Cerebellar nuclear complex (tissue), 1 donor: ENCODE measurements at places on chromosomes 12 and 14.

GRCh38 chr12:100823963-100824362, 29.4 kb downstream of the ANO4 start:
- DNase-seq = no peak

DNA sequence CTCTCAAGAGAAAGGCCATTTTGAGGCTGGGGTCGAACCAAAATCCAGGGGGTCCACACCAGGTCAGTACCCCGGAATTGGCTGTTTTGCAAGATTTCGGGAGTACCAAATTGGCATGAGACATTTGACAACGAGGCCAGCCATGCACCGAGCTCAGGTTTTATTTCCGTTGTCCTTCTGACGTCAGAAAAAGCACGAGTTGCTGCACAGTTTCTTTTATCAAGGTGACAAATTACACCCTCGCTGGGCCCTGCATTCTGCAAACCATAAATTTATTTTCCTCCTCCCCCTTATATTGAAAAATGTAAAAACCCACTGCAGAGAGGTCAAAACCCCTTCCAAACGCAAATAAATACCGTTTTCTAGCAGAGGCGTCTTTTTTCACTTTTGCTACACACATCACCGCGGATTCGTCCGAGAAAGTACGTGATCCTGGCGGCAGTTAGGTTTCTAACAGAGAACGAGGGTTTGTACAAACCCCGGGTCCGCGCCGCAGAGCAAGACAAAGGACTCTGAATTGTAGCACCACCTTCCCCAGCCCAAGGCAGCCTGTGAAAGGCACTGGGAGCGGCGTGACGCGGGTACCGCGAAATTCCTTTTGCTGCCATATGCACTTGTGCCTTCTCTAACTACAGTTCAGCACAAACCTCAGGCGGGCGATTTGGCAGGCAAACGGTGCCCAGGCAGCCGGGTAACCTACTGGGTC, 1.8 kb downstream of the SLC38A1 start:
- no peak for DNase-seq

GRCh38 chr12:5480938-5481303, 49.0 kb downstream of the NTF3 start:
- DNase-seq = no peak

- no peak for DNase-seq
Observed at GRCh38 chr14:54343272-54344121, 53.3 kb upstream of the CDKN3 start.

DNA sequence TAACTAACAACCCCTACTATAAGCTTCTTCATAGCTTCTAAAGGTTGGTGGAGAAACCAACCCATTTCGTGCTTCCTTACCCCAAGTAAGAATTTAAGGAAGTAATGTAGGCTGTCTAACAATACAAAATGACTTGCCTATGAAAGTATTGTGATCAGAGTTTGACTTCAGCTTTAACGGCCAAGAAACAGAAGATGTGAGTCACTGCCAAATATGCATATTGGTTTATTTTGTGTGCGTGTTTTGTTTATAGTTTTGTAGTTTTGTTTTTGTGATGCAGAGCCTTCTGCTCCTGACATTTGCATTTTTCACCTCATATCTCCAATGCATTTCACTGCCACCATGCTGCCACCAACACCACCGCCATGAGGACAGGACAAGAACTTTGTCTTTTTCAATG, 146.0 kb downstream of the FBXL14 start:
- DNase-seq = no peak

DNA sequence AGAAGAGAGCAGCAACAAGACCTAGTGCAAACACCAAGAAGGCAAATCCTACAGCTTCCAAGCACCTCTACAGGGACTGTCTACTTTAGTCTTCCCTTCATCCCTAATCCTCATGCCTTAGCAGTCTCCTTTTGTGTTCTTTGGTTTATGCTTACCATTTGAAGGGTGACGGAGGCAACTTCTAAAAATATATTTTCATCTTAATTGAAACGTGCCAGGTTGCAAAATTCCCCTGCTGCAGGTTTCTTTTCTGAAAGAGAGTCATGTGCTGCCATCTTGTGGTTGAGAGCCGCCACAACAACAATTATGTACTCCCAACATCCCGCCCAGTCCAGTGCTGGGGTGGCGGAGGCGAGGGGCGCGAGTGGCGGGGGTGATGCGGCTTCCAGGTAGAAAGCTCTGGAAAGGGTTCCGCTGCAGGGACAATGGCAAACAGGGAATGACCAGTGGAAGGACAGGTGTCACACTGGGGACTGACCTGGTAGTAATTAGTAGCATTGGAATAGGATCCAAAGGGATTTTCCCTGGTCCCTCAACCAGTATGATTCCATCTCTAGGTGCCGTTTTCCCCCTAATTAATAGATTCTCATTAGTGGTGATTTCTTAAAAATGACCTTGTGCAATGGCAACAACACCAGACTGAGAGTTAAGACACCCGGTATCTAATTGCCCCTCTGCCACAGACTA, 80.3 kb upstream of the GNG2 start:
- DNase-seq = peak; percentile 30

- no peak for DNase-seq
Observed at GRCh38 chr12:91695964-91696363, 449.7 kb downstream of the BTG1 start.

DNA sequence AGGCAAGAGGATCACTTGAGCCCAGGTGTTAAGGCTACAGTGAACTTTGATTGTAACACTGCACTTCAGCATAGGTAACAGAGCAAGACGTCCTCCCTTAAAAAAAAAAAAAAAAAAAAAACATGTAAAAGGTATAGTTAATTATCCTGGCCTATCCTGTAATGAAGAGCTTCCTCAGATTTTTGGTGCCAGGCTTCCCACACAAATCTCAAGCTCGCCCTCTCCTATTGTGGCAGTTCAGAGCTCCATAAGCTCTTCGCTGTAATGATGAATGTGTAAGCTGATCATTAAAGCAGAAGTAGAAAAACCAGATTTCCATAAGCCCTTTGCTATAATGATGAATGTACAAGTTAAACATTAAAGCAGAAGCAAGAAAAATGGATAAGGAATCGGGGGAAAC, 2.0 kb upstream of the SLC39A2 start:
- DNase-seq = no peak

GRCh38 chr12:62732861-62733427, 202.0 kb downstream of the PPM1H start:
- DNase-seq = no peak

DNA sequence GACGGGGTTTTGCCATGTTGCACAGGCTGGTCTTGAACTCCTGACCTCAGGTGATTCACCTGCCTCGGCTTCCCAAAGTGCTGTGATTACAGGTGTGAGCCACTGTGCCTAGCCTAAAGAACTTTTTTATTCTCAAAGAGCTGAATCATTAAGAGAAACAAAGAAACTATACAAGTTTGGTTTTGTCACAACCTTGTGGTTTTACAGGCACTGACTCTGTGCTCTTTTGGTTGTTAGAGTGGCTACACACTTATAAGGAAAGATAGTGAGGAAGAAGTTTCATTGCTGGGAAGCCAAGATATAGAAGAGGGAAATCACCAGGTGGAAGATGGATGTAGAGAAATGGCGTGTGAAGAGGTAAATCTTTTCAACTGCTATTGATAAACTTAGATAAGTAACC, 10.1 kb upstream of the DNAH10 start:
- no peak for DNase-seq

- DNase-seq = no peak
Observed at GRCh38 chr14:71588576-71589215, 343.5 kb upstream of the RGS6 start.

DNA sequence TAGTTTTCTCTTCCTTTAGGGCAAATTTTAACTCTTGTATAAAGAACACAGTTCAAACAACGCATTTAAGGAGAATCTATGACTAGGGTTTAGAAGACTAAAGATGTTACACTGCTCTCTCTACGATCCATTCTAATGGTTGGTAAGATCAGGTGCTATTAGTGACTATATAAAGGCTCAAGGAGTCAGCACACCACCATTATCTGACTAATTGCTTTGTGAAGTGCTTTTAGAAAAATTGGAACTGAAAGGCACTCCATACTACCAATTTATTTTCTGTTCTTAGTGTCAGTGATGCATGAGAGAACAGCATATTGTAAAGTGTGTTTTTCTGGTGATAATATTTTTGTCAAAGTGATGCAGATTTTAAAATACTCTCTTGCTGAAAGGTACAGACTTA, 136.8 kb downstream of the SYT1 start:
- DNase-seq = no peak

DNA sequence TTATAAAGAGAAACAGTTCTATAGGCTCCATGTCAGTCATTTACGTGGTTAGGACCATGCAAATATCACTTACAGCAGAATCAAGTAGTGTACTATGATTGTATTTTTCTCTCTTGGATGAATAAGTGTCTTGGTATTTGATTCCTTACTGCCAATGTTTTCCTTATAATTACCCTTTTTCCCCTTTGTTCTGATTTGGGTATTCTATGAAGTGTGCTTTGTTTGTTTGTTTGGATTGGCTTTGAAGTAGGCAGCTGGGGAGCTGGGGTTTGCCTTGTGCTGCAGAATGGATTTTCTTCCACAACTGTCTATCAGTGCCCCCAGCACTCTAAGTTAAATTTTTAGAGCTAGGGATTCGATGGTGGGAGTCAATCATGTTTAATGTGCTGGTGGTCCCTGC, 12.4 kb downstream of the TMEM120B start:
- DNase-seq = no peak

DNA sequence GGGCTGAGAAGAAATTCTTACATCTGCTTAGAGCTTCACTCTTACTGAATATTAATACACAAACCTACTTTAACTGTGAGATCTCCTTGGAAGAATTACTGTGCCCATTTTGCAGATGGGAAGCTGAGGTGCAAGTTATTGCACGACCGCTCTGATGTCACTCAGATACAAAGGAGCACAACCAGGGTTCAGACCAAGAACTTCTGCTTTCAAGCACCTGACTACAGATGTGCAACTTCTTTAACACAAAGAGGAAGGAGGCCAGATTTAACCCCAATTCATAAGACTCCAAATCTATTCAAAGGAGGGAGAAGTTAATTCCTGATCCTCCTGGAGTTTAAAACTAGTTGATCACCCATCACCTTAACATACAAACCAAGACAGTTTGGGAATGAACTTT, 232.6 kb downstream of the VRK1 start:
- no peak for DNase-seq
